ENCODE measurements at places on chromosomes 7 and 10.
A peak's percentile ranks its signal among the peaks of the same experiment; 100 is the strongest.

DNA sequence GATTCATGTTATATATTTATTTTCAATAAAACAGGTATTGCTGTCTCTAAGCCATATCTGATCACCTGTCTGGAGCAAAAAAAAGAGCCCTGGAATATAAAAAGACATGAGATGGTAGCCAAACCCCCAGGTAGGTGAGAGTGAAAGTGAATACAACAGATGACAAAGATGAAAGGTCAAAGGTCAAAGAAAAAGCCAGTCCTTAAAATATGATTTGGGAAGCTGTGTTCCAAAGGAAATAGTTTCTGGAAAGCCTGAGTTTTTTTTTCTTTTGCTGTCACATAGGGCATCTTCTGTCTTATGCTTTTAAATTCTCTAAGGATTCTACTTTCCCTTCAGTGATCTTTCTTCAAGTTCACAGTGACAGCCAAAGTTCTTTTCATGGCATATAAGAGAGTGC lies 25.9 kb downstream of the ZNF107 start:
- DNase-seq, result no peak

DNA sequence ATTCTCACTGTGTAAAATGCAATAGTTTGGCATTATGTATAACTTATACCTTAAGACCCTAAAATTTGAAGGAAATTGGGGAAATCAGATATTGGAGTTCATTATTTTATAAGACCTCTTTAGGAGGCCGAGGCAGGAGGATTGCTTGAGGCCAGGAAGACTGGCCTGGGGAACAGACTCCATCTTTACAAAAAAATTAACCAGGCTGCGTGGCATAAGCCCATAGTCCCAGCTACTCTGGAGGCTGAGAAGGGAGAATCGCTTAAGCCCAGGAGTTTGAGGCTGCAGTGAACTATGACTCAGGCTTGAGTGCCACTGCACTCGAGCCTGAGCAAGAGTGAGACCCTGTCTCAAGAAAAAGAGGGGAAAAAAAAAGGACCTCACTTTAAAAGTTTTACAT lies 14.0 kb upstream of the PBLD start:
- no peak for DNase-seq

DNA sequence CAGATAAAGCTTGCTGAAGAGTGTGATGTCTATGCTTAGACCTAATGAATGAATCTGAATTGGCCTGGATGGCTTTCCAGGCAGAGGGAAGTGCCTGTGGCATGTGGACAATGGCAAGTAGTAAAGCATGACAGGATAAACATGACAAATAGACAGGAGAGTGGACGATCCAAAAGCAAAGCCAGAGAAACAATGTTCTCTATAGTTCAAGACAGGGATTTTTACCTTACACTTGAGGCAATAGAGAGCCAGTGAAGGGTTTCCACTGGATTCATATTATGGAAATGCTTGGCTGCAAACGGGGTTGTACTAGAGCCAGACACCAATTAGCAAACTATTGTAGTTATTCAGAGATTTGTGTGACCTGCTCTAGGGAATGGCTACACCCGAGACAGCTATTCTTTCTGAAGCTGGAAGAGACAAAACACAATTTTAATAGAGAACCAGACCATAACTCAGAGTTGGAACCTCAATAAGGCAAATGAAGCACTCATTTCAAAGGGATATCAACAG lies 2.3 kb downstream of the AGMO start:
- DNase-seq, result no peak

GRCh38 chr7:47792521-47793121 lies 155.6 kb downstream of the PKD1L1 start:
- DNase-seq, result no peak

- no peak for DNase-seq
Measured at GRCh38 chr7:6432781-6433180, 15.0 kb downstream of the DAGLB start.

DNA sequence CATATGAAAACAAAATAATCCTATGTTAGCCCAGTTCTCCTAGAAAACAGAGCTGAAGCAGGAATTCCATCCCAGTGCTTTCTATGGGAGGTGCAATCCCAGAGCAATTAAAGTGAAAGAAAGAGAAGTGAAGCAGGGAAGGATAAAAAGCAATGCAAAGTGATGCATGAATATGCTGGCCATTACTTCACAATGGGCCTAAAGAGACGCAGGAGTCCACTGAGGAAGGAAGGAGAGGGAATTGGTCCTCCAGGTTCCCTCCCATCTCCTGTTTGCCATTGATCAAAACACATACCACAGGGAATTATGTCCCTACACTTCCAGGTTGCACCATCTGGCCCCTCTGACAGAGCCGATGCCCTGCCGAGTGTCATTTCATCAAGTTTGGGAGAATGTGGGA lies 392.2 kb upstream of the NFE2L3 start:
- no peak for DNase-seq

GRCh38 chr7:158657189-158657746 lies 47.3 kb downstream of the NCAPG2 start:
- DNase-seq, result no peak

DNA sequence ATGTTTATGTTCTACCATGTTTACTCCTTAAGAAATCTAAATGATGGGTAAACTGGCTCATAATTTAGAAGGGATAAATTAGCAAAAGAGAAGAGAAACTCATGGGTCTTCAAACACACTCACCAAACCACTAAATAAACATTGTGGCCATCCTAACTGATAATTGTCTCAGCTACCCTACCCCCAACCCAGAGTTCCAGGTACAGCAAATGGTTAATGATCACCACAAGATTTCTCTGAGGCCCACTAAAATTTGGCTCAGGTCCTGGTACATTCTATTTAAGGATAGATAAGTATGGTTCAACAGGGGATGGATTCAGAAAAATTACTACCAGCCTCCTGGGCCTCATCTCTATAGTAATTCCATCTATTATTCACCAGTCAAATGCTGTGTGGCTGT lies 21.4 kb downstream of the SLC25A13 start:
- DNase-seq, result no peak

DNA sequence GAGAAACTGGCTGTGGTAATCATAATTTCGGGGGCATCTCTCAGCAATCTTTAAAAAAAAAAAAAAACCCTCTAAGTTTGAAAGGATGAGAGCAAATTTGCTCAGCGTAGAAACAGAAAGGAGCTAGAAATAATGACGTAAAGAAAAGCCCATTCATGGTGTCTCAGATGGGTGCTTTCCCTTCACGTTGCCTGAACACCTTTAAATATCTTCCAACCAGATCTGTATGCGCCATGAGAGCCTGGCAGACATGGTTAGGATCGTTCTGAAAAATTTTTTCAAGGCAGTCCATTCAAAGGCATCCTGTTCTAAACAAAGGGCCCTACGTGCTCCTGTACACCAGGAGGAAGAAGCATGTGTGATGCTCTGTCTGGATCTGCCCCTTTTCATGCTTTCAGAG lies 141.2 kb upstream of the C1QL3 start:
- DNase-seq, result no peak

GRCh38 chr10:30231071-30231652 lies 117.9 kb downstream of the MTPAP start:
- DNase-seq, result no peak

DNA sequence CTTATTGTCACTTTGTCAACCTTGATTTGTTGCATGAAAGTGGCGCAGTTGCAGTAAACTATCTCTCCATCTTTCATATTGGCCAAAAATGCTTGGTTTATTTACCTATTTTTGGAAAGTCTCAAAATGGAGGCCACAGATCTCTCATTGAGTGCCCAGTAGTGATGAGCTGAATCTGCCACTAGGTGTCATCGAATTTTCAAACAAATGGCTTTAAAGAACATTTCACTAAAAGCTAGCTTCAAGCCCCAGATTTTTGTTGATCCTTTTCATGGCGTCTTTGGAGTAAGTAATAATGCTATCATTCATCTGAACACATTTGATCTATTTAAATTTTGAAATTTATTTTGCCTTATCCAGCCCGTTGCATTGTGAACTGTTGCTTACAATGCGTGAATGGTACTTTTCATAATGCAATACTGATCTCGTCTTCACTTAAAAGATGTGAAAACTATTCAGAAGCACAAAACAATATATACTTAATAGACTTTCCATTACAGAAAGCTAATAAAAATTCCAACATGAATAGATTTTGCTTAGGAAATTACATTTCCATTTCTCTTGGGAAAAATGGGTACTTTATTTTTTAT lies 236.2 kb downstream of the DNAJB9 start:
- DNase-seq, result no peak

GRCh38 chr7:151133266-151133985 lies 34.1 kb downstream of the GBX1 start:
- DNase-seq, result no peak

- no peak for DNase-seq
Measured at GRCh38 chr7:43942997-43943396, 16.8 kb downstream of the UBE2D4 start.

DNA sequence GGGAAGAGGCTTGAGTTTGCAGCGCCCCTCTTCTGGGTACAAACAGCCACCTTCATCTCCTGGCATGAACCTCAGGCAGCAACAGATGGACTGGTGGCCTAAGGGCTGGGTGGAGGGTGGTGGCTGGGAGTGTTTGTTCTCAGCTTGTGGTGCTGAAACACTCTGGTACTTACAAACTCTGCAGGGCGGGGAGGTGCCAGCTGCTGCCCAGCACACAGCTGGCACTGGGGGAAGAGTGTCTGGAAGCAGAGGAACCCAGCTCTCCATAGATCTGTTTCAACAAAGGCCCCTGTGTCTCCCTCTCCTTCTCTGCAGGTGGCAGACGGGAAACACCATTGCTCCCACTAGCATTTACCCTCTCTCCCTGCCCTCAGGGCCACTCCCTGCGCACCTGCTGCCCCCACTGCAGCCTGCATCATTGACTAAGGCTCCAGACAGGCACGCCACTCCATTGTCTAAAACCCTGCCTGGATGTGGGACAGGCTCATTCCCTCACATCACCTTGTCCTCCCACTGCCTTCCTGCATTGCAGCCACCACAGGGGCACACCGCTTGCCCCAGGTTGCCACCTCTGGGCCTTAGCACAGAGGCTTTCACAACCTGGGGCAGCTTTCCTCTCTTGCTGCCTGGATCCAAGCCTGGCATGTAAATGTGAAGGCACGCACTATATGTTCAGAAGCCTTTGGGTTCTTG lies 6.5 kb downstream of the ARHGAP22 start:
- peak; percentile 47 for DNase-seq

GRCh38 chr10:76125900-76126299 lies 694.5 kb downstream of the LRMDA start:
- no peak for DNase-seq

DNA sequence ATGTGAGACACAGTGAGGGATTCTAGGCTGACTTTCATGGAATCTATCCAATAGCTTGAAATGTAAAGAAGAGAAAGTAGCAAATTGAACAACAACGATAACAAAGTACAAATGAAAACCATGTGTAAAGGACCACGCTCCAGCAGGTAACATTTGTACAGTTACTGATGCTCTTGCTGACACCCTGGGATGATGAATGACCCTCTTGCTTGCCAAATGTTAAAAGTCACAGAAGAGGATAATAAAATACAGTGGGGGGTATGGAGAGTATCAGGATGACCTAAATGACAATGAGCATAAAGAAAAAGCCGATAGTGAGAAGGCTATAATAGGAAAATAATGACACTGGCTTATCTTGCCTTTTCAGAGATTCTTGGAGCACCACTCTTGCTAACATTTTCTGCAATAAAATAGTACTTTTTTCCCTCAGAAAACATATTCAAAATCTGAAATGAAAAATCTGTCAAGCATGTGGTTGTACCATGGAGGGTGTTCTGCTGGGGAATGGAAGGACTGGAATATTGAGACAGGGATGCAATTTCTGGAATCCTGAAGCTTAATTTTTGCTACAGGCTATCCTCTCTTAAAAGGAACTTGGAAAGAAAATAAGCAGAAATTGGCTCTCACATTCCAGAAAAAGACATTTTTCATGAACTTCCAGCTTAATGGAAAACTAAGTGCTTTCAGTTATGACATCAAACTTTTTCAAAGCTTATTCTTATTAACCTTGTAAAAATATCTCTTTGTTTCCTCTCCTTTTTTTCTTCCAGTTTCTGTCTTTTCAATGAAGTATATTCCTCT lies 303.2 kb upstream of the GHITM start:
- no peak for DNase-seq

GRCh38 chr7:104967595-104967994 lies 46.4 kb upstream of the KMT2E start:
- no peak for DNase-seq

GRCh38 chr10:74586088-74586585 lies 240.3 kb upstream of the KAT6B start:
- no peak for DNase-seq

DNA sequence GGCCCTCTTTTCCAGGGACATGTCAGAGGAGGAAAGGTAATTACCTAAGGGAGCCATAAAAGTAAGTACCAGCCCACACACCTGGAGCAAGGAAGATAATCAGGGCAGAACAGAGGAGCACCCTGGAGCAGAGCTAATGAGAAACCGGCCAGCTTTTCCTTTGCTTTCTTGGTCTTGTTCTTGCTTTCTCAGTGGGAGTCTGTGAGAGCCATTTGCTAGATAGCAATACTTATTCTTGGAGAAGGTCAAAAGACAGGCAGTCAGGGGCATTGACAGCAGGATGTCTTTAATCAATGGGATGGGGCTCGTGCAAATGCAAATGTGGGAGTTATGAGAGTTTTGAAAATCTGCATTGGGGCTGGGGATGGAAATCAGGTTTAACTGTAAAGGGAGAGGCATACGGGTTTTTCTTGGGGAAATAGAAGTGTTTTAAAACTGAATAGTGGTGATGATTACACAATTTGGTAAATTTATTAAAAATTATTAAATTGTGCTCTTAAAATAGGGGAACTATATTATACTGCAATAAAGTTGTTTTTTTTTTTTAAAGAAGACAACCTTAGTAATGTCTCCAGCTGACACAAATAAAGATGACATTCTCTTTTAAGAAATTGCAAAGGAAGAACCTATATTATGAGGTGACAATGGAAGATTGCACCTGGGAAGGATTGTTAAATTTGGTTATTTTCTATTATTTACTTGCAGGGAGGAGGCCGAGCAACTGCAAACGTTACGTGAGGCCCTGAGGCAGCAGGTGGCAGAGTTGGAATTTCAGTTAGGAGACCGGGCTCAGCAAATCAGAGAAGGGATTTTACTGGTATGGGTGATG lies 35.6 kb upstream of the PPP1R17 start:
- no peak for DNase-seq

DNA sequence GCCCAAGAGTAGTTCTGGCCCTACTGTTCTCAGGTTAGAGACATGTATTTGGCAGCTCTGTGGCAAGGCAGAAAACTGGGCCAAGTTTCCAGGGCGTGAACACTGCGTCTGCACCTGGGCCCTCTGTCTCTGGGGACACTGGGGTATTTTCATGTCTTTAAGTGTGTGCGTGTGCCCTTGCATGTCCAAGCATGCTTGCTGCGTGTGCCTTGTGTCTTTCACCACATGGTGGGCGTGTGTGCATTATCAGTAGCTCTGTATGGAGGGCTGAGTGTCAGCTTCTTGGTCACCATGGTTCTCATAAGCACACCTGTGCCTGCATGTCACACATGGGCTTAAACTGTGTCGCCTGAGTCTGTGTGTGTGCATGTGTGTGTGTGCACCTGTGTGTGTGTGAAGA lies 69.3 kb downstream of the HIPK2 start:
- DNase-seq, result no peak

DNA sequence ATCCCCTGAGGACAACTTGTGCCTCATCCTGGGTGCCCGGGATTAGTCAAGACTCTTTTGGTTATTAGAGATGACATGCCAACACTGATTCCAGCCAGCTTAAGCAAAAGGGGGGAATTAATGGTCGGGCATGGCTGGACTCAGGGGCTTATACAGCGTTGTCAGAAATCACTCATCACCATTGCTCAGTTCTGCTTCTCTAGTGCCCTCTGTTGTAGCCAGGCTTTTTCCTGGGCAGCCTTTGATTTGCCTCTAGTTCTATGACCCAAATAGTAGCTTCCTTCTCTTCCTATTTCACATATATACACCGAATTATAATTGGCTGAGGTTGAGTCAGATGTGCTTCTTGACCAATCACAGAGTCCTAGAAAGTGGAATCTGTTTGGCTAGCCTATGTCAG lies 192.0 kb upstream of the HABP2 start:
- DNase-seq, result no peak

Data from NCI-H524 treated with DMSO at 0.1 percent for 48 hours (cell line).